ENCODE measurements at places on chromosomes 3 and 15.

DNA sequence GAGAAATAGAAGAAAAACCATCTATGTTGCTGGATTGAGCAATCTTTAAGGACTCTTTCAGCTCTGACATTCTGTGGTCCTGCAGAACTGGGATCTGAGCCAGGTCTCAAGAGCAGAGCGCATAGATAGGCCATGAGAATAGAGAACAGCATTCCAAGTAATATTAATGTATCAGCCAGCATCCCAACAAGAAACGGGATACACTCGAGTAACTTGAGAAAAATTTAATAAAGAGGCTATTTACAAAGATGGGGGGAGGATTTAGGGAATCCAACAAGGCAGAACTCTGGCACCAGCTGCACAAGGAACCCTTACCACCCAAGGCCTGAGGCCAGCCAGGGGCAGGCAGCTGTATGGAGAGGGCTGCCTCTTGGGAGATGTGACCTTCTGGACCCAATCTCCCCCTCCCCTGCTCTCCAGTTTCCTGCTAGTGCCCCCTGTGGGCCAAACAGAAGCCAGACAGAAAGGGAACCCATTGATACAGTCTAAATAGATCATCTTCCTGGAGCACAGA is 8.2 kb downstream of the TMOD2 start:
- DNase-seq: no peak

DNA sequence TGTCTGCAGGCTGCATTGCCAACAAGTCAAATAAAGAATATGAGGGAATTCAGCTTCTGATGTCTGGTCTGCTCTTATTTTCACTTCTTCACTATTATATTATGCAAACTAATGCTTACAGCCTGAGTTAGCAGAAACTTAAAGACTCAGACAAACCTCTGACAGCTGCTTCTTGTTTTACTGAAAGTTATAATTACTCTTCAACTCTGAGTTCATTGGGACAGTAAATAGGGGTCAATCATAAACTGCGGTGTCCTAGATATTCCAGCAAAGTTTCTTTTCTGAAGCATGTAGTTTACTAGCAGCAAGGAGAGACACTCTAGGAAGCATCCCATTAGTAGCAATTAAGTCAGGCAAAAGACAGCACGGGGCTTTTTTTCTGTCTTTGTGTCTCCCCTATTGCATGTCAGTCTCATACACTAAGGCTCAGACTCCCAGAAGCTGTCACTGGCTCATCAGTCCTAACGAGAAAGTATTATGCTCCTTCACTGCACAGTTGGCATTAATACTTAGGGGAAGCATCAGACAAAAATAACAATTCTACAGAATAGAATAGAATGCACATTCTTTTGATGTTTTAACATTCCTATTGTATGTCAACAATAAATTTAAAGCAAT is 1060.8 kb downstream of the ROBO1 start:
- DNase-seq: no peak

DNA sequence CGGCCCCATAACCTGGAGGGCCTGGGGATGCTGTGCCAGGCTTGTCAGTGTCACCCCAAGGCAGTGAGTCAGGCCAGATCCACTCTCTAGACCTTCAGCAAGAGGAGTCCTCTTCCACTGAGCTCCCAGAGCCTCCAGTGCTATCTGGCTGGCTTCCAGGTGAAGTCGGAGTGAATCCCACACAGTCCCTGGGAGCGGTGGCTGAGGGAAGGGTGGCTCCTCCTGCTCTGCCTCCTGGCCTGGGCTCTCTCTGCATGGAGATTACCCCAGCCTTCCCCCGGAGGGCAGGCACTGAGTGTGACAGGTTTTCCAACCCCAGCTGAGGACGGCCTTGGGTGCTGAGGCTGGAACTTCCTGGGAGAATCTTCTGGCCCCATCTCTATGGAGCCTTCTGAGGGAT is 82.7 kb downstream of the EPHB1 start:
- DNase-seq: no peak

- no peak for DNase-seq
Measured at GRCh38 chr3:195212033-195212748, 58.8 kb downstream of the XXYLT1 start.

Data from T-cell (primary cell).